Right renal pelvis (tissue), 4 donors: ENCODE measurements at places on chromosomes 12 and 14.

GRCh38 chr12:55697686-55698085 lies 10.0 kb downstream of the ITGA7 start:
- no peak for DNase-seq

DNA sequence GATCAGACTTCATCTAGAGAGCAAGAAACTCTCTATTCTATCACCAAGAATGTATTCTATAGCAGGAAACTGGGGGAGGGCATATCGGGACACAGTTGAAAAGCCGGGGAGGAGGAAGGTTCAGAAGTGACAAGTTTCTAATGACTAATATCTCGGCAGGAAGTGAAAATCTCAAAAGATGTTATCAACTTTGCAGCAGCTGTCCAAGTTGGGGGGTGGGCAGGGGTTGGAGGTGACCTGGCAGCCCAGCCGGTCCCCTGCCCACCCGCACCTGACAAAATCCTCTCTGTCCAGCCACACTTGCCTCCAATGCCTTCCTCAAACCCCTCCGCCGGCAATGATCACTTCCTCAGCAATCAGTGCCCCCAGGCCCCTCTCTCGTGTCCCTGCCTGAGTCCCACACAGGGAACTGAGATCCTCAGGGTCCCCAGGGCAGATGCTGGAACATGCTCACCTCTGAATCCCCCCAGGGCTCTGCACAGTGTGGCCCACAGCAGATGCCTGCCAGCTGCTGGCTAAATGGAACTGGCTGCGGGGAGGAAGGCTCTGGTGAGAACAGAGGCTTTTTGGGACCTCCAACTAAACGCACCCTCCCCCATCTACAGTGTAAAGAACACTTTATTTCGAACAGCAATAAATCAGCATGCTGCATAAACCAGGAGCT lies 43.9 kb downstream of the CCDC88C start:
- no peak for DNase-seq

DNA sequence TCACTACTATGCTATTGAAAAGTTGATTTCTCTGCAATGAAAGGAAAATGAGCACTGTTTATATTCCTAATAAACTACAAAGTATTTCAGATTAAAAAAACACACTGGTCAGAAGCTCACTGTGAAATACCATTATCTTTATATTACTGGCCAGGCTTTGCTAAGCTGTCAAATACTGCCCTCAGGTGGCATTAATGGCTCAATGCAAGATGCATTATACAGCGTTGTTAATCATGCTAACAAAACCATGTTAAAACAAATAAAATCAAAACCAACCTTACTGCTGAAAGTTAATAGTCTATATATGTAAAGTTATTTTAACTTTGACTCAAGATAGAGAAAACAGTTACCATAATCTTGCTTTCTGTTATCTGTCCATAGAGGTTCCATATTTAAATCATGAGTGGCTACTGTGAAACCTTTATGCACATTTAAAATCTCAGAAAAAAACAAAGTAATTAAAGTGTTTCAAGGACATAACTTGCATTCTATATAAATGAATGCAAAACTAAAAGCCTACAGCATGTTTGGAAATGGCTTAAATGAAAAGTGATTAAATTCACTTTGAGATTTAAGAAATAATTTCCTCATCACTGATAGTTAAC lies 121.7 kb downstream of the RALGAPA1 start:
- peak; percentile 12 for DNase-seq

DNA sequence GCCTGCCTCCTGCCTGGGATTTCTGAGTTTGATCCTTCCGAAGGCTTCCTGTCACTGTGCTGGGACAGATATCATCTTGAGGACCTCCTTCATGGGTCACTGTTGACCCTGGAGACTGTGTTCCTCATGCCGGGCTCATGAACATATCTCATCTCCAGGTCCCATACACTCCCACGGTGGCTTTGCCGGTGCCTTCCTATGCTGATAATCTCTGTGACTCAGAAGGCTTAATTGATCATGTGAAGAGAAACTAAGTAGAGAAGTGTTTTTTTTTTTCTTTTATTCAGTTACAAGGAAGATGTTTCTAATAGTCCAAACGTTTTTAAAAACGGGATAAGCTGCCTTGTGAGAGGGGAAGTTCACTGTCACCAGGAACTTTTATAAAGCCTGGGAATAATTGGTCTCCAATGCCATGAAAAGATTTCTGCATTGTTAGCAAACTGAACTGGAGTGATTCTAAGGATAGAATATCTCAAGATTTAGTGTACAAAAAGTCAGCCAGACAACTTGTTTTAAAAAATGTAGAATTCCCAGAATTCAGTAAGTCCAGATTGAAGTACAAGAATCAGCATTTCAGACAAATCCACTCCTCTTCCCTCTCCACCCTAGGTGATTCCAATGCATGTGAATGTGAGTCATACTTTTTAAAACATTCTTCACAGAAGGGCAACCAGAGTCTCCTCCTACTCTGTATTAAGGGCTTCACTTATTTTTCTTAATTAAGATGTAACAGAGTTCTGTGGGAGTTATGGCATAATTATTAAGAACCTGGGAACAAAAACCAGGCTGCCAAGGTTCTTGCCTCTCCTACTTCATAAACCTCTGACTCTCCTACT lies 139.8 kb upstream of the LGR5 start:
- DNase-seq: no peak

GRCh38 chr14:81068176-81068782 lies 112.9 kb downstream of the TSHR start:
- DNase-seq: no peak

GRCh38 chr12:116969615-116970585 lies 59.1 kb downstream of the FBXW8 start:
- no peak for DNase-seq

- DNase-seq: no peak
Measured at GRCh38 chr12:30858471-30858870, 68.1 kb upstream of the TSPAN11 start.

GRCh38 chr14:58637391-58638230 lies at the start of gene DACT1:
Gene DACT1, plus strand, starts transcription at chr14:58637962. Its CDS starts 241 bp downstream, at chr14:58638203.
- DNase-seq: peak; percentile 77

DNA sequence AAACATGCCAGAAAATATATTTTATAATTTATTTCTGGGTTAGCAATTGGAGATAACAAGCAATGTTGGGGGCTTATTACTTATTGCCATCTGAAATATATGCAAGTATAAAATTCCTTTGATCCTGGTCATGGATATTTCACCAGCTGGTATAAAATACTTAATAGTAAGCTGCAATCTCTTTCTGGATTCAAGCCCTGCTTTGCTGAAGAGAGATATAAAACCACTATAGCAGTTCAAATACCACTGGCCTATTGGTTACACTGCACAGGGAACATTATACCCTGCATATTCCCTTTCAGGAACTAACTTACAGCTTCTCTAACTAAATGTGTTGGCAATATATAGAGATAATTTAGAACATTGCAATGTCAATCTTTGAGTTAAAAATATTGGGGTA lies 546.2 kb upstream of the ATP2B1 start:
- no peak for DNase-seq

GRCh38 chr14:94119071-94119470 lies 8.5 kb downstream of the IFI27 start:
- DNase-seq: no peak

DNA sequence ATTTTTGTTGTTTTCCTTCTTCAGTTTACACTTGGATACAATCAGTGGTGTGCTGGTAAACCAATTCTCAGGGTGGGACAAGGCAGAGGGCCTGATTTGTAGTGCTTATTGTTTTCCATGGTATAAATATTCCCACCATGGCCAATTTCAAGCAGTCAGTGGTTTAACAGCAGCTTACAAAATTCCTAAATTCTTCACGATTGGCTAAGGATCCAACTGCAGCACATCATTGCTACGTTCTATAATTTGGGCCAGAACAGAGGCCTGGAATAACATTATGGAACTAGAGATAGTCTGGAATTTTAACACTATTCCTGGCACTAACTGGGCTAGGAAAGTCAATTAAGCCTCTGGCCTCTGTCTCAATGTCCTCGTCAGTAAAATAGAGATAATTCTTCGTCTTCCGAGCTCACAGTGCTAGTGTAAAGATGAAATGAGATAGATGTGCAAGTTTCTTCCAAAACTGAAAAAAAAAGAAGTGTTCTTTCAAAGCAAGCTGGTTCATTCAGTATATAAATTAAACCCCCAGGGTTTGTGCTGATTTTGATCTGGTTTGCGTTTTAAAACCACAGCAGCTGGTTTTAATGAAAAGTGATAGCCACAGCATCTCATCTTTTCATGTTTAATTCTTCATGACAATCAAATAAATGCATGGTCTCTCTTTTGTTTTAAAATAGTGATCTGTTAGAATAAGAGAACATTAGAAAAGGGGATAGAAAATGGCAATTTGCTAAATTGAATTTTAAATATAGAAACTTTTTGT lies 104.1 kb downstream of the EPS8 start:
- no peak for DNase-seq

GRCh38 chr14:75084513-75084912 lies 15.1 kb downstream of the ZC2HC1C start:
- no peak for DNase-seq
